ENCODE measurements at places on chromosomes 16 and 17. TPM values are rescaled to one million over a fixed set of nuclear protein-coding genes. Genes with fewer than 3 reads are reported as not detected.

DNA sequence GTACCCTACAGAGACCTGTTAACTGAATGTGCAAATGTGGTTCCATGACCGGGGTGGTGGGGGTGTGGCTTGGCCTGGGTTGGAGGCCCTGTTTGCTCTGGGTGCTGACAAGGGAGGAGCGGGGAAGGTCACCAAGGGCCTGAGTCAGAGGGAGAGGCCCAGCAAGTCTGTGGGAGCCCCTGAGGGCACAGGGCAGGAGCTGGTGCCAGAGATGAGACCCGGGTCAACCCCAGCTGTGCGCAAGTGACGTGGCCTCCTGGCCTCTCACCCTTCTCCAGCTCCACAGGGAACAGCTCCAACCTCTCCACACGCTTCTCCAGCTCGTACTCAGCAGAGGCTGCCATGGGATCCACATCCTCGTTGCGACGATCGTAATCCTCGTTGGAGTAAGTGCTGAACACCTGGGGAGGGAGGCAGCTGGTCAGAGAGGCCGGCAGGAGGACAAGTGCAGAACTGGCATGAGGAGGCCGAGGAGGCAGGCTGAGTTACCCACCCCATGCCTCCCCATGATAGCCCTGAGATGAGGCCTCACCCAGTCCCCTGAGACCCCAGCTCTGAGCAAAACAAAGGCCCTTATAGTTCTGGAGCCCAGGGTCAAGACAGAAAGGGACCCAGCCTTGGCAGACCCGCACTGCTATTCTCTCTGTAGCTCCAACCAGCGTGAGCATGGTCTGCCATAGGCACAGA is 5.5 kb downstream of the PPP1R9B start:
- no peak for DNase-seq

DNA sequence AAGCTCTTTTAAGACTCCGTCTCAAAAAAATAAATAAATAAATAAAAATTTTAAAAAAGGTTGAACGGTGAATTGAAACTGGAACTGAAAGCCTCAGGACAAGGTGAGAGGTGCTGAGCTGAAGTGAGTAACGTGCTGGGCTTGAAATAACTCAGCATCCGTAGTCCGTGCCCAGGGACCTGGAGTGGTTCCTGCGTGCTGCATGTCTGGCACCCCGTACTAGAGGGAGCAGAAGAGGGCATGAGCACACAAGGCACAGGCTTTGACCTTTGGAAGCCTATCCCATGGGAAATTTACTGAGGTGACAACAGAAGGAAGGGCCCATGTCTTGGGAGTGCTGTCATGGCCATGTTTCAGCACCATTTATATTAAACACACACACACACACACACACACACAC is 4.5 kb upstream of the MEIOB start:
- no peak for DNase-seq

DNA sequence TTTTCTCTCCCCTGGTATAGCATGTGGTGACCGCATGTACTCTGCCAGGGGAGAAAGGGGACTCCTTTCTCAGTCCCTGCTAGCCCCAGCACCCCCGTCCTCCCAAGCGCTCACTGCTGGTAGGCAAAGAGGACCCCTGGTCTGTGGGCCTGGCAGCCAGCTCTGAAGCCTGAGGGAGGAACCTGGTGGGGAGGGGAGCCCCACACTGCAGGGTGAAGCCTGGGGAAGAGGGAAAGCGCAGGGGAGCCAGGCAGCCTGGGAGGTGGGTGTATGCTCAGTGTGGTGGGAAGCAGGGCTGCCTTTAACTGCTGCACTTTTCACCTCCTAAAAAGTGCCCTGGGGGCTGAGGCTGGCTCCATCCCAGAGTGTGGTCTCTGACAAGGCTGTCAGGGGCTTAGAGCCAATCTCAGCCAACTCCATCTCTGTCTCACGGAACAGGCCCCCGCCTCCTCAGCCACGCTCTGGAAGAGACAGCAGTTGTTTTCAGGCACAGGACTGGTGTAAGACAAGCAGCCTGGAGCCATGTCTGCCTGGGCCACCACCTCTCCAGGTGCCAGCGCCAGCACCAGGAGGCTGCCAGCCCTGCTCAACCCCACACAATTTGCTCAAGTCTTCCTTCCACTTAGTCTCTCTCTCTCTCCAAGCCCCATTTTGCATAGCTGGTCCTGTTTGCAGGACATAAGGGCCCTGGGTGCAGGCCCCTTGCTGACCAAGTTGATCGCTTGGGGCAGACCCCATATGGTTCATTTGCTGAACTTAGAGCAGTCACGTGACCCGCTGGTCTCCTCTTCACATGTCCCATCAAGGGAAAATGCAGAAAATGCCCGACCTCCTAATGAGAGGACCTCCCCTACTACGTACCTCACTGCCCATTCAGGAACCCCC is 14.7 kb upstream of the TBX2 start:
- no peak for DNase-seq

DNA sequence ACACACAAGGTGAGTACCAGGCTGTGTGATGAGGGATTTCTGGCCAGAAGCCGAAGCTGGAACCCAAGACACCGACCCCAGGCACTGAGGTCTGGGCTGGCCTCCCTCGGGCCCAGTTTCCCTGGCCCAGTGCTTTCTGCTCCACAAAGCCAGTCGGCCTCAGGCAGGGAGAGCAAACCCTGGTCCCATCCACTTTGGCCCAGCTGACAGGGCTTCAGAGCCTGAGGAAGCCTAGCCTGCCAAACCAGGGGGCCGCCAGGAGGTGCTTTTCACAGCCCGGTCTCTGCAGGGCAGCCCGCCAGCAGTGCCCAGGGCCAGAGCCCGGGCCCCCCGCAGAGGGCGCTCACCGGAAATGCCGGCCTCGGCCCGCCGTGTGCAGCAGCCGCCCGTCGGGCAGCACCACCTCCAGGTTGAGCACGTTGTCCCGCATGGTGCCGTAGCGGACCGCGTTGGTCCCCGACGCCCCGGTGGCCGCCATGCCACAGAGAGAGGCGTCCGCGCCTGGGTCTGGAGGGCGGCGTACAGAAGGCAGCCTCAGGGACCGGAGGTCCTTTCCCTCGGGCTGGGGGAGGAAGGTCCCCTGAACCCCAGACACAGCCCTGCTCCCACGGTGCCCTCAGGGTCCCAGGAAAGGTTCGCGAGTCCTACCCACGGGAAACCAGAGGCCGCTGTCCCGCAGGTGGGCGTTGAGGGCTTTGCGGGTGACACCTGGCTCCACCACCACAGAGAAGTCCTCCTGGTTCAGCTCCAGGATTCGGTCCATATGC is 2.2 kb downstream of the LDHD start:
- no peak for DNase-seq

DNA sequence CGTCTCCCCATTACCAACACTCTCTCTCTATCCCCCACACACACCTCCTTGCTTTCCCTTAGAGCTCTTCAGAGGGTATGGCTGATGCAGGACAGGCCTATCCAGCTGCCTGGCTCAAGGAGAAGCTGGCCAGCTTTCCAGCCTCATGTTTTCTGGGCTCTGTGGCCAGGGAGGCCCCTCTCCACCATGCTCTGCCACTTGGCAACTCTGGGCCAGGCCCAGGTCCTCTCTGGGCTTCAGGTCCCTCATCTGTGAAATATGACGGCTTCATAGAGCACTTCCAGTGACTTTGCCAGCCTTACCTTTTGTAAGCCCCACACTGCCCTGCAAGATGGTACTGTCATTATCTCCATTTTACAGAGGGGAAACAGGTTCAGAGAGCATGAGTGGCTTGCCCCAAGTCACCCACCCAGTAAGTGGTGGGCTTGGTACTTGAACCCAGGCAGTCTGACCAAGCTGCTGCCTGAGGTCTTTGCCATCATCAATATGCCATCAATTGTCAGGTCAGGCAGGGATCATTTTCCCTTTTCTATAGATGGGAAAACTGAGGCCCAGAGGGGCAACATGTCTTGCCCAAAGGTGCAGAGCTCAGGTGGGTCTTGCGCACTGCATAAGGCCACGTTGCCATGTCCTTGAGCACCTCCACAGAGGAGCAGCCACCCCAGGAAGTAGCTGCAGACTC is 548 bp upstream of the ADGRG5 start:
- DNase-seq = no peak

Gene CPNE2
- total RNA-seq = 24.6 TPM

Measured in urinary bladder (tissue), 4 donors.